ENCODE measurements at places on chromosomes 2 and 18.

DNA sequence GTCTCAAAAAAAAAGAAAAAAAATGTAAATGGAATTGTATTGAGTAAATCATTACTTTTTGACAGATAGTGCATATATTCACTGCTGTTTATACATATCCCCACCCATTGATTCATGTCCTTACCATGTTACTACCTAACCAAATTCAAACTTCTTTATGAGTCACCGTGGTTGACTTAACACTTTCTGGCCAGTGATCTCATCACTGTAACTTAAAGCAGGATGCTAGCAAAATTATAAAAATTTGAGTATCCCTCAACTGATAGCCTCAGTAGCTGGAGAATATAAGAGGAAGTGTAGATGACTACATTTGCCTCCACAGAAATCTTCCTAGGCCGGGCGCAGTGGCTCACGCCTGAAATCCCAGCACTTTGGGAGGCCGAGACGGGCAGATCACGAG, 13.4 kb downstream of the CNOT9 start:
- H3K36me3 ChIP-seq = peaks cover 64% of the 10 kb centered on the region
- H3K27me3 ChIP-seq = no peaks in the 10 kb centered on the region
- peaks cover 23% of the 10 kb centered on the region for H3K4me1 ChIP-seq
- DNase-seq = no peak
- no peak overlapping the region for H3K4me3 ChIP-seq
- no peak overlapping the region for H3K27ac ChIP-seq

DNA sequence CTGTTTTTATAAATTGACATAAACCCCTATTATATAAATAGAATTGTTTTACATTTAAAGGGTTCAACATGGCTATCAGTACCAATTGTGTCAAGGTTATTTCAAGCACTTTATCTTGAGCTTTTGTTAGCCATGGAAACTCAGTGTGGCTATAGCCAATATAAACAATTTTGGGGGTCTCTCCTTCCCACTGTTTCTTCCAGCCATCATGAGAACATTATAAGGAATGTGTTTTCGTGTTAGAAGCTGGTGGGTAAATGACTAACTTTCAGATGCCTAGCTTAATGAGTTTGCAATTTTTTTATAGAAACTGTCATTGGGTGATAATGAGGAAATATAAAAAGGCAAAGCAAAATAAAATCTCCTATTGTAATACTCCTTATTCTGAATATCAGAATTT, 153.5 kb upstream of the FOSL2 start:
- H3K4me1 ChIP-seq = peaks cover 2% of the 10 kb centered on the region
- no peaks in the 10 kb centered on the region for H3K27me3 ChIP-seq
- no peak overlapping the region for H3K27ac ChIP-seq
- H3K4me3 ChIP-seq = no peak overlapping the region
- DNase-seq = no peak

GRCh38 chr2:196487417-196487816, 152.1 kb upstream of the CCDC150 start:
- peaks cover 34% of the 10 kb centered on the region for H3K27me3 ChIP-seq
- no peak for DNase-seq
- no peak overlapping the region for H3K4me3 ChIP-seq
- no peaks in the 10 kb centered on the region for H3K36me3 ChIP-seq
- H3K27ac ChIP-seq = no peak overlapping the region
- no peaks in the 10 kb centered on the region for H3K4me1 ChIP-seq

DNA sequence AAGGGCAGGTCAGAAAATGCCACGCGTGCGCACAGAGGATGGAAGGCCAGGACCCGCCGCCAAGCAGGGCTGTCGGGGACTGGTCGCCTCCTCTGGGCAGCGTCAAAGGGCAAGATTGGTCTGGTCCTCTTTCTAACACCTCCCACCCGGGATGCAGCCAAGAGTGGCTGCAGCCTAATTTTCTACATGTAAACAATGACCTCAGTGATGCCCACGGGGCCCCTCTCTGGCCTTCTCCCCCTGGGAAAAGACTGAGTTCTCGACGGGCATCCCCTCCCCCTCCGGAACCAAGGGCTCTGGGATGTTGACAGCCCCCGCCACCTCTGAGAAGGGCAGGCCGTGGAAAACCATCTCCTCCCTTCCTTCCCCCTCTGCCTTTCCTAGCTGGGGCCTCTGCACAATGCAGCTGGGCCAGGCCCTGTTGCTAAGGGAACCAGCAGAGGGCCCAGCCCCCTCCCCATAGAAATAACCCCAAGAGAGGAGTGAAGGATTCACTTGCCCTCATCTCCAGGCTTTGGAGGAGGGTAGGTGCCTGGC, 80.0 kb upstream of the ZNF532 start:
- H3K36me3 ChIP-seq = no peaks in the 10 kb centered on the region
- H3K27ac ChIP-seq = no peak overlapping the region

GRCh38 chr2:23418461-23418911, 33.5 kb downstream of the KLHL29 start:
- no peak overlapping the region for H3K4me3 ChIP-seq
- H3K27me3 ChIP-seq = peaks cover 11% of the 10 kb centered on the region
- no peak overlapping the region for H3K27ac ChIP-seq
- H3K4me1 ChIP-seq = no peaks in the 10 kb centered on the region
- H3K36me3 ChIP-seq = no peaks in the 10 kb centered on the region
- no peak for DNase-seq

DNA sequence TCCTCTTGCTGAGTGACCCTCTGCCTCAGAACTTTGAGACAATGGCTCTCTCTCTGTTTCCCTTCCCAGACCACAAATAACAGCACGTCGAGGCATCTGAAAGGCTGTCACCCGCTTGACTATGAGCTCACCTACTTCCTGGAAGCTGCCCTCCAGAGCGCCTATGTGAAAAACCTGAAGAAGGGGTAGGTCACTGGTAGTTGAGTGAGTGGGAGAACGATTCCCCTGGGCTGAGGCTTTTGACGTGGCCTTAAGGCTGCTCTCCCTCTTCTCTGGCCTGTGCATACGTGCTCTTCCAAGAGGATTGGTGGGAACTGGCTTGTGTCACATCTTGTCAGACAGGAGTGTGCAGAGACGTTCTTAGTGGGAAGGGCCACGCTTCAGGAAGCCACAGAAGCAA, 63.1 kb upstream of the MCFD2 start:
- peaks cover 51% of the 10 kb centered on the region for H3K36me3 ChIP-seq
- H3K27me3 ChIP-seq = no peaks in the 10 kb centered on the region
- no peak overlapping the region for H3K4me3 ChIP-seq
- H3K27ac ChIP-seq = peak overlapping the region; percentile 56
- no peak for DNase-seq

- H3K27ac ChIP-seq = peak overlapping the region; percentile 28
- H3K4me3 ChIP-seq = peak overlapping the region; percentile 65
- peaks cover 4% of the 10 kb centered on the region for H3K36me3 ChIP-seq
- no peak for DNase-seq
Observed at GRCh38 chr2:238376884-238377391, 49.8 kb upstream of the ASB1 start.

DNA sequence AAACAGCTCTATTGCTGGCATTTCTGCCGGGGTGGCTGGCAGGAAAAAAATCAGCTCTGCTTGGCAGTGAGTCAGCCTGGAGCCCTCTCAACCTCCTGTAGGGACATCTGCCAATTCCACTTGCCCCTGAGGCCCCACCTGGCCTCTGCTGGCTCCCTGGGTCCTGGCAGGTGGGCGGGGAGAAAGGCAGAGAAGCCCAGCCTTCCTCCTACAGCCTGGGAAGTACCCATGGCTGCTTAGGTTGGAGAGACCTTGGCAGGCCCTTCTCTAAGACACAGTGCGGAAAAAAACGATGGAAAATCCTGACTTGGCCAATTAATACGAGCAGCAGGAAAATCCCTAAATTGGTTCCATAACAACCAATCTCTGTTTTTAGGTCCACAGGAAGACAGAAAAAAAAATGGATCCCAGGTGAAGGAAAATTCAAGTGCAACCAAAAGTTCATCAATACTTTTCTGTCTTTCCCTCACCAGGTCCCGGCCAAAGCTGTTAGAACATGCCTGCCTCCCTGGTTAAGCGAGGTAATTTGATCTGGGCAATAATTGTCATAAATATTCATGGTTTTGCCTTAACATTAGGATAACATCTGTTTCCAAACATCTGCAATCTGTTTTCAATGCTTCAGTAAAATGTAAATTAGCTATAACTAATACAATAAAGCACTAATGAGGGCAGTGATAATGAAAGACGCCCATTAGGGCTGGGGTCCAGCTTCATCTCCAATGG, 245.9 kb downstream of the TFCP2L1 start:
- no peak overlapping the region for H3K4me3 ChIP-seq
- H3K27ac ChIP-seq = no peak overlapping the region
- no peaks in the 10 kb centered on the region for H3K36me3 ChIP-seq
- no peak for DNase-seq

- H3K27ac ChIP-seq = no peak overlapping the region
- H3K27me3 ChIP-seq = no peaks in the 10 kb centered on the region
- DNase-seq = no peak
- peaks cover 2% of the 10 kb centered on the region for H3K36me3 ChIP-seq
- no peaks in the 10 kb centered on the region for H3K4me1 ChIP-seq
Observed at GRCh38 chr2:19021721-19022120, 336.7 kb downstream of the OSR1 start.

GRCh38 chr18:58481321-58482180, 147.3 kb downstream of the ALPK2 start:
- no peaks in the 10 kb centered on the region for H3K4me1 ChIP-seq
- peaks cover 37% of the 10 kb centered on the region for H3K27me3 ChIP-seq
- H3K4me3 ChIP-seq = no peak overlapping the region
- H3K36me3 ChIP-seq = no peaks in the 10 kb centered on the region

DNA sequence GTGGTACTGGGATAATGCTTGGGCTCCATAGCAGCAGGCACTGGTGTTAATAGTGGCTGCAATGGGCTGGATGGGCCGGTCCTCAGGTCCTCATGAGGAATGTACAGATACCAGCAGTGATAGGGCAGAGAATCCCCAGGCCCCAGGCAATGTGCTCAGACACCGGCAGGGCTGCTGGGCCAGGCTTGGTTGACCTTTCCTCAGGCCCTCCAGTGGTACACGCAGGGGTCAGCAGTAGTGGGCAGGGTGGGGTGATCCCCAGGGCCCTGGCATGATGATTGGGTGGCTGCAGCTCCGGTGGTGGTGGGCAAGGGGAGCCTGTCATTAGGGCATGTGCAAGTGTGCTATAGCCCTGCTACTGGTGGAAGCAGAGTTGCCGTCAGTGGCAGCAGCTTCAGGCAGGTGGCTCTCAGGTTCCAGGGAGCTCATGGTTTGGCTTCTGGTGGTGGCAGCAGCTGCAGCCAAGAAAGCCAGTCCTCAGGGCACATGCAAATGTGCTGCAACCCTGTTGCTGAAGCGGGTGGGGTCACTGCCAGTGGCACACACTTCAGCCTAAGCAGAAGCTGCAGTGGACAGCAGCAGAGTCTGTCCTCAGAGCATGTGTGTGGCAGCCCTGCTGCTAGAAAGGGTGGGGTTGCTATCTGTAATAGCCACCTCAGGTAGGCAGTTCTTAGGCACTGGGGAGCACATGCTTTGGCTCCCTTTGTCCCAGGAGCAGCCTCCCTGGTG, 56.8 kb downstream of the CCNT2 start:
- H3K36me3 ChIP-seq = no peaks in the 10 kb centered on the region
- peaks cover 26% of the 10 kb centered on the region for H3K27me3 ChIP-seq
- no peak overlapping the region for H3K27ac ChIP-seq
- no peaks in the 10 kb centered on the region for H3K4me1 ChIP-seq

DNA sequence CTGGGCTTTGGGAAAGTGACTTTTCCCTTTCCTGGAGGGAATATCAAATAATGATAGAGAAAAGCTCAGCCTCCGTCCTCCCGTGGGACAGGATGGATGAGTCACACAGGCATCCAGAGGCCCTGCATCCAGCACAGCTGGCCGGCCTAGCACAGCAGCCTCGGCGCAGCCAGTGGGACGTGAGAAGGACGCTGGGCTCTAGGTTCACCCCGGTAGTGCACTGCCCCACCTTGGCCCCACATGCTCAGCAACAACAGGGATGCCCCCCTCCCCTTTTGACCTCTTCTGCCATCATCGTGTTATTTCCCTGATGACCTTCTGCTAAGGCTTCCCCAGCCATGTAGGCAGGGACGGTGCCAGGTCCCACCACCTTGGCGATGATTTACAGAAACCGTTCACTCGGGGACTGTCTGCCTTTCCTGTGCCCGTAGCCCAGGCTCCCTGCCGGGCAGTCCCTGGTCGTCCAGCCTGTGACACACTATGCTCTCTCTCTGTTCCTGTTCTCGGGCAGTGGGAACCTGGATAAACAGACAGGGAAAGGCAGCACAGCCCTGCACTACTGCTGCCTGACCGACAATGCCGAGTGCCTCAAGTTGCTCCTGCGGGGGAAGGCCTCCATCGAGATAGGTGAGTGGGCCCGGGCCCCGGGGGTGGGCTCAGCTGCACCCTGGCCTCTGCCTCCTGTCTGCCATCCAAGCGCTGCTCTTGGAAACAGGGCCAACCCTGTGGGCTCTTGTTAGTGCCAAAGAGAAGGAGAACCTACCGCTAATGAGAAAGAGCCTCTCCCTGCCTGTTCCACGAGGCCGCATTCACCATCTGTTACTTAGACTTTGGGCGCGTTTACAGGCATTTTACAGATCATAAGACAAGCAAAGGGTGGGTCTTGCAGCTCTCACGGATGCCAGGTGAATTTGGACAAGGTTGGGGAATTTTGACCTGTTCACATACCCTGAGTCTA, 44.6 kb downstream of the ITGB1BP1 start:
- H3K4me3 ChIP-seq = no peak overlapping the region
- peaks cover 31% of the 10 kb centered on the region for H3K27me3 ChIP-seq
- DNase-seq = no peak
- H3K4me1 ChIP-seq = peaks cover 5% of the 10 kb centered on the region
- H3K27ac ChIP-seq = no peak overlapping the region

DNA sequence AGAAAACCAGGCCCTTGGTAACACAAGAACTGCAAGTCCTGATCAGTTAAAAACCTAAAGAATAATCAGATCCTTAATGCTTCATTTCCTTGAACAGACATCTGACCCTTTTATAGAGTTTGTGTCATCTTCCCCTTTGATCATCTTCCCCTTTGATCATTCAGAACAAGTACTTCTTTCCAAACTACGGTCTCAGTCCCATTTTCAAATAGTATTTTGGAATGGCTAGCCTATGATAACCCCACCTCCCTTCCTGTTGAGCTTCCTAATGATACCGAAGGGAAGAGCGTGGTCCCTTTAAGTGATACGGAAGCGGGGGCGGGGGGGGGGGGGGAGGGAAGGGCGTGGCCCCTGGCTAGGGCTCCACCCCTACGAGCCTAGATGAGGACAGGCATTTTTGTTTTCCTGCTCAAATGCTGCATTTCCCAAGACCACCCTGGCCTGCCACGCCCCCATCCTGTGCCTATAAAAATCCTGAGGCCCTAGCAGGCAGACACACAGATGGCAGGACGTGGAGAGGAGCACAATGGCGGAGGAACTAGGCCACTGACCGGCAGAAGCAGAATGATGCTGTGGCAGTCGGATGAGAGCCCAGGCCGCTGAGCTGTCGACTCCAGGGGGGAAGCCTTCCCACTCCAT, 24.1 kb upstream of the CHRNA1 start:
- H3K36me3 ChIP-seq = no peaks in the 10 kb centered on the region
- H3K27me3 ChIP-seq = no peaks in the 10 kb centered on the region
- no peak overlapping the region for H3K27ac ChIP-seq
- no peaks in the 10 kb centered on the region for H3K4me1 ChIP-seq

GRCh38 chr2:240960309-240960970, 38.0 kb upstream of the SNED1 start:
- H3K4me3 ChIP-seq = no peak overlapping the region
- no peak for DNase-seq
- H3K36me3 ChIP-seq = no peaks in the 10 kb centered on the region
- H3K4me1 ChIP-seq = no peaks in the 10 kb centered on the region
